SW480 (cell line): ENCODE measurements at places on chromosomes 3 and 15.

DNA sequence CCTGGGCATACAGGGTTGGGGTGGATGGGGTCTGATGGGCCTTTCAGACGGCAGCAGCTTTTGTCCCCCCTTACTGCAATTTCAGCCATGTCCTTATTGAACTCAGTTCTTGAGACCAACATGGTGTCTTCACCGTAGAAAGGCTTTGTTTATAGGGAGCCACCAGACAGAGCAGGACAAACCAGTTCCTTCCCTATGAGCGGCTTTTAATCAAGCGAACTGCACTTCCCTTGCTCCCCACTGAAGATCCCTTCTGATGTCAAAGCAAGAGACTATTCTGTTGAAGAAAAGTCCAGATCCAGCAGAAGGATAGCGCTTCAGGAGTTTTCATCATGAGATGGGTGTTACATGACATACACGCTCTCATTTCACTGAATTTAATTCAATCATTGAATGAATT is 100.4 kb downstream of the CD47 start:
- DNase-seq: no peak

DNA sequence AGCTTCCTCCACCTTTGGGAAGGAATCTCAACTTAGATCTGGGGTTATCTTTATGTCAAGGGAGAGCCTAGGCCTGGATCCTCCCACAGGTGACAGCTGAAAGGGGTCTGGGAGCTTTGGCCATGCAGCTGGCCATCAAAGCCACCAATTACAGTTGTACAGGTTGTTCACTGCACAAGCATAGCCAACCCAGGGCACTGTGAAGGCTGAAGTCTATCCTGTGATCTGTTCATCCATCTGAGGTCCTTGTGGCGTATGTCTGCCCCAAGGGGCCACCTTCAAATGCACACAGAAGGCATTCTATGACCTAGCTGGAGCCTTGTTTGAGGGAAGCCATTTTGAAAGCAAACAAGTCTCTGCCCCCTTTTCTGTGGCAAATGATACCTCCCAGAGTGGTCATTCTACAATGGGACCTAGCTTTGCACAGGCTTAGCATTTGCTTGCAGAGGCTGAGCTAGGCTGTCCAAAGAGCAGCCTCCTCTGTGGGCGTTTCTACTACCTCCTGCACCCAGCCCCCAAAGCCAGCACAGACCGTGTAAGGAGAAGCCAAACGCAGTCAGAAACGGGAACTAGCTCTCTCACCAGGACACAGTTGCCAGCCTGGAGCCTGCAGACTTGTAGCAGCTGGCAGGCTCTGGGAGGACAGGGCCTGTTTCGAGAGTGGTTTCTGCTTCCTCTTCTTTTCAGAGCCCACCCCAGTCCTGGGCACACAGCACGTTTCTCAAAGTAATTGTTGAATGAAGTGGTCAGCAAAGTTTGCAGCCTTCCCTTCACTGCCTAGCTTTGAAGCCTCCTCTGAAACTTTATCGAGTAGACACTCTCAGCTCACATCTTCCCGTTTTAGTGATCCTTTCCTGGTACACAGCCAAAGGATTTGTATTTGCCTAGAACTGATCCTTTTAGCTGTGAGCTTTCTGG is 157.3 kb upstream of the SMAD3 start:
- no peak for DNase-seq

DNA sequence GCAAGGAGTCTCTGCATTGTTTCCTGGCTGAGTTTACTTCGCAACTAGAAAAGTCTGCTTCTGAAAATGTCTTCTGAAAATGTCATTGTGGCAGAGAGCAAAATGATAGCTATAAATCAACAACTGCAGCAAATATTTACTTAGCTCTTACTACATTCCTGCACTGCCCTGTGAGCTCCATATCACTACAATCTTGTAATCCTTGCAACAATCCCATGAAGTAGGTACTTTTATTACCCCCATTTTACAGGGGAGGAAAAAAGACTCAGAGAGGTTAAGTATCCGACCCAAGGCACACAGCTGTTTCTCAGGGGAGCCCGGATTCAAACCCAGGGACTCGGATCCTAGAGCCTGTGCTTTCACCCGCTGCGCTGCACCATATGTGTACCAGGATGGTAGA is 34.2 kb upstream of the SPTBN5 start:
- no peak for DNase-seq

- no peak for DNase-seq
Measured at GRCh38 chr3:13870902-13871301, 9.0 kb downstream of the WNT7A start.

DNA sequence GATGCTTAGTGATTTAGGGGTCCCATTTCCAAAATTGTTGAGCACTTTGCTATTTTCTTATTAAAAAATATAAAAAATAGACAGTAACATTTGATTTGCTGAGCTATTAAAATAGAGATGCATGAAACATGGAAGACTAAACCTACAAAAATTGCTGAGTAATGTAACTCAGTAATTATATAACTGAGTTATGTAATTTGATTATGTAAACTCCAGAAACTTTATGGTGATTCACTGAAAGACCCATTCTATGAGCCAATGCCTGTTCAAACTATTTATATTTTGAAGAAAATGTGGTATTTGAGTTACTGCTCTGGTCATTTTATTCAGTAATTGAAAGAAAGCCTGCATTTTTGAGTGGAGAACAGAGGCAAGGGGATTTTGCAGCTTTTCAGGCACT is 1221.5 kb upstream of the ALCAM start:
- DNase-seq: no peak

GRCh38 chr3:39329493-39329892 is at the start of gene CCR8:
CCR8 (plus strand) TSS chr3:39329709; CDS start chr3:39332332, 2,623 bp downstream.
- no peak for DNase-seq

DNA sequence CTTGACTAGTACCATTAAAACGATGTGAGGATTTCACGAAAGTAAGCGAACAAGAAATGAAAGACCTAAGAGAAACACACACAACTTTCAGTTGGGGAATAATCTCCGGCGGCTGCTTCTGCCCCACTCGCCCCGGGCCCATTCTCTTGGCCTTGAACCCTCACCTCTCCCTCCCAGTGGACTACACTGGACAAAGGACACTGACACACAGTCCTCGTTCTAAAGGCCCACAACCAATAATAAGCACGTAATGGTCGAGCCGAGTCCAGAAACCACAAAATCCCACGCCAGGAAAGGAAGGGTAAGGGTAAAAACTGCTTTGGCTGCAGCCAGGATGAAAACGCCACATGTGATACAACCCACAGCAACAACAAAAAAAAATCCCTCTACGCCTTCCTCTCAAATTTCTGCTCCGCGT is 469 bp downstream of the ZNF770 start:
- no peak for DNase-seq

DNA sequence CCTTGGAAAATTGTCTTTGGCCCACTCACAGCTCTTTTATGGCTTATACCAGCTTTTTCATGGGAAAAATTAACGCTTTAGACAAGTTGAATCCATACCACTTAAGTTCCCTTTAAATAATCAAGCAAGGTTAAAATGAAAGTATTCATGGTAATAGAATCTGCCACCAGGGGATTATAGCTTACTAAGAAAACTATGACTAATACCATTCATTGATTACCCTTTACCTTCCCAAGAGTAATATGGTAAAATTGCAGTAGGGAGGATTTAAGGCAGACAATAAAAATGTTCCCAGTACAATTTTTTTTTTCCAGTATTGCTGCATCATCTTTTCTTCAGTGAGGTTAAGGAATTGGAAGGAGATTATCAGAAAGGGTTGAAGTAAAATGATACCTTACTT is 641.1 kb upstream of the NAALADL2 start:
- no peak for DNase-seq

GRCh38 chr3:81462921-81463320 is 298.5 kb downstream of the GBE1 start:
- no peak for DNase-seq

DNA sequence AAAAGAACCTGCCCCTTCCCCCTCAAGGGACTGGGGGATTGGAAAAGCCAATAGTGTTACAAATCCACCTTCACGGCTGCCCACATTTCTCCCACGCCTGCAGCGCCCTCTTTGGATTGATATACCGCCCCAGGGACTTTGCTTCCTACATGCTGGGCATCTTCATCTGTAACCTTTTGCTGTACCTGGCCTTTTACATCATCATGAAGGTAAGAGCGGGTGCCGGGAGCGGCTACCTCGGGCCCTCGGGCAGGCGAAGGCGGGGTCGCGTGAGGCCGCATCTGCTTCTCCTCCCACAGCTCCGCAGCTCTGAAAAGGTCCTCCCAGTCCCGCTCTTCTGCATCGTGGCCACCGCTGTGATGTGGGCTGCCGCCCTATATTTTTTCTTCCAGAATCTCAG is 73.1 kb downstream of the USF3 start:
- no peak for DNase-seq

DNA sequence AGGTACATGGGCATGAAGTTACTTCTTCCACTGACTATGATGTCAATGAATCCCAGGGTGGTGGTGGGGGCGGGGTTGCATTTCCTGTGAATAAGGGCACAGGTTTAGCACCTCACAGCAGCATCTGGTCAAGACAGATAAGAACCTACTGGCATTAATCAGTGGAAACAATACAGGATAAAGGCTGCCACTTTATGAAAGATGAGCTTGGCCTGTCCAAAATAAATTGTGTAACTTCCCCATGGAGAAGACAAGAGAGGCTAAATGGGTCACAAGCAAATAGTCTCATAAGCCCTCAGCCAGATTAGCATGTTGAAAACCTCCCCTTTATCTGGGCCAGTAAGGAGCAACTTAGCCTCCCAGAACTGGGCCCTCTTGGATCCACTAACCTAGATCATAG is 27.4 kb upstream of the PLSCR2 start:
- DNase-seq: no peak

GRCh38 chr15:36525430-36525829 is 54.0 kb upstream of the CDIN1 start:
- DNase-seq: no peak
